Stimulated activated CD8-positive, alpha-beta memory T cell treated with anti-CD3 and anti-CD28 coated beads, Interleukin-15, amount 100 ng/mL, for 1 hour (primary cell): ENCODE measurements at places on chromosomes 5 and 9.

GRCh38 chr5:58670582-58670981 is 87.7 kb downstream of the RAB3C start:
- DNase-seq, result no peak

DNA sequence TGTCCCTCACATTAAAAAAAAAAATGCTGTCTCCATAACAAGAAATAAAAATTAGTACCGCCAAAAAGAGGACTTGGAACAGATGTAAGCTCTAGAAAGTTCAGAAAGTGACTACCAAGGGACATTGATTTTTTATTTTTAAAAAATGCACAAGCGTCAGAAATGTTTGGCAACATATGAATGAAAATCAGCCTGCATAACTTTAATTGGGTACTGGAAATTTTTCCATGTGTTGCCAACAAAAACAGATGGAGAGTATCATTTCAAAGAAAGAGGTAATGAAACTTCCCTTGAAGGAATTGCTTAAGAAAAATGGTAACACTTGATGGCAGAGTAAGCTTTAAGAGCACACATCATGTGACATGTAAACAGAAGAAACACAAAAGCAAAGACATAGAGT is 47.2 kb downstream of the OR2K2 start:
- DNase-seq, result no peak

GRCh38 chr5:179272326-179273072 is 72.8 kb downstream of the ADAMTS2 start:
- DNase-seq, result no peak

GRCh38 chr5:37375091-37375490 is 4.0 kb upstream of the WDR70 start:
- no peak for DNase-seq

GRCh38 chr5:146624179-146624578 is 108.2 kb upstream of the GPR151 start:
- no peak for DNase-seq

GRCh38 chr9:72038890-72039410 is 21.5 kb downstream of the C9orf57 start:
- DNase-seq, result peak; percentile 31

DNA sequence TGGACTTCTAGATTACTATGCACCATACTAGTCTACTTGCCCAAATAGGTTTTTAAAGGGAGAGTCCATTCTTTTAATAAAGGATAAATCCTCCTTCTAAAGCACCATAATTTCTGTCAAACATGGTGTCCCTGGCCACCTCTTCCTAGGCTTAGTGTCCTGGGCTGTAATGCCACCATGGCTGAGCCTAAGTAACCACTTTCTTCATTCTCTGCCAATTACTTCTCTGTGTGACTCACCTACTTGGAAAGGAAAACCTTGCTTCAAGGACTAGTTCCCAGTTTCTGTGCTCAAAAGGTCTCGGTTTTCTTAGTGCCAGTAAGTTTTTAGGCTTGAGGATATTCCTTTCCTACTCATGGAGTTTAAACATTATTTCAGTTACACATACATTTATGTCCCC is 273.4 kb downstream of the DENND1A start:
- no peak for DNase-seq

DNA sequence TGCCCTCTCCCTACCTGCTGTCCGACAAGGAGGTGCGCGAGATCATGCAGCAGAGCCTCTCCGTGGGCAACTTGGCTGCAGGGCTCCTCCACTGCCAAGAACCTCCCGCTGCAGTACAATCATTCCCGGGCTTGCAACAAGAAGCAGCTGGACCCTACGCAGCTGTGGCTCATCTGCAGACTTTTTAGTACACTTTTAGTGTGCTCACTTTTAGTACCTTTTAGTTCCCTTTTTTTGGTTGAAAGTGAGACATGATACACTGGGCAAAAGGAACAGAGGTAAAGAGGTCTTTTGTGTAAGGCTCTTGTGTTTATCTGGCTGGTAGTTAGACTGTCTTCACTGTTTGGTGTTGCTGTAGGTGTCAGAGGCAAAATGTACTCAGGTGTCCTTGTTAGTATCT is 58.1 kb upstream of the SPTLC1 start:
- no peak for DNase-seq

- no peak for DNase-seq
Measured at GRCh38 chr5:125695996-125696655, 727.1 kb upstream of the GRAMD2B start.
